ENCODE measurements at places on chromosomes 12 and 14. TPM values are rescaled to one million over a fixed set of nuclear protein-coding genes. Genes with fewer than 3 reads are reported as not detected.

ASCL4 gene
- polyA plus RNA-seq = not detected

- DNase-seq = no peak
Observed at GRCh38 chr12:82690006-82690405, 3.3 kb downstream of the TMTC2 start.

DNA sequence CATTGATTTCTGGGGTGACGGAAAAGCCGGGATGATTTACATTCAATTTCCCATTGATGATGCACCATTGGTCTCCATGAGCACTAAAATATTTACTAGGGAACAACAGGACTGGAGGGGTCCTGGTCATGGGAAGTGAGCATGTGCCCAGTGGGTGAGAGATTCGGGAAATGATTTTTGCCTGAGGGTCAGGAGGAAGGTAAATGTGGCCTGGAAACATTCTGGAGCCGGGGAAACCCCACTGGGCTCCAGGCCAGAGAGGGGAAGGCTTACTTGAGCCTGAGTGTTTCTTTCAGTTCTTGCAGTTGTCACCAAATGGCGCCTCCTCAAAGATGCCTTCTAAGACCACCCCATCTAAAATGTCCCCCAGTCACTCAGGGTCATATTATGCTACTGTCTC lies 532.3 kb upstream of the TBX3 start:
- no peak for DNase-seq

DNA sequence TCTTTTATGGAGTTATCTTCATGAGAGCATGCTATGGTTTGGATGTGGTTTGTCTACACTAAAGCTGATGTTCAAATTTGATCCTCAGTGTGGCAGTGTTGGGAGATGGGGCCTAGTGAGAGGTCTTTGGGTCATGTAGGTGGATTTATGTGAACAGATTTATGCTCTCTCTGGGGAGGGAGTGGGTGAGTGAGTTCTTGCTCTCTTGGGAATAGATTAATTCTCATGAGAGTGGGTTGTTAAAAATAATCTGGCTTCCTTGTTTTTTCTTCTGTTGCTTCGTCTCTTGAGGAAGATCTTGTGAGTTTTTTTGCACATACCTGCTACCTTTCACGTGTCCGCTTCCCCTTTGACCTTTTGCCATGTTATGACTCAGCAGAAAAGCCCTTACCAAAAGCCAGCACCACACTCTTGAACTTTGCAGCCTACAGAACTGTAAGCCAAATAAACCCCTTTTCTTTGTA lies 20.5 kb downstream of the DERA start:
- no peak for DNase-seq
